ENCODE measurements at places on chromosomes 13 and 19.

GRCh38 chr19:5303208-5303607, 37.4 kb downstream of the PTPRS start:
- no peak for DNase-seq

DNA sequence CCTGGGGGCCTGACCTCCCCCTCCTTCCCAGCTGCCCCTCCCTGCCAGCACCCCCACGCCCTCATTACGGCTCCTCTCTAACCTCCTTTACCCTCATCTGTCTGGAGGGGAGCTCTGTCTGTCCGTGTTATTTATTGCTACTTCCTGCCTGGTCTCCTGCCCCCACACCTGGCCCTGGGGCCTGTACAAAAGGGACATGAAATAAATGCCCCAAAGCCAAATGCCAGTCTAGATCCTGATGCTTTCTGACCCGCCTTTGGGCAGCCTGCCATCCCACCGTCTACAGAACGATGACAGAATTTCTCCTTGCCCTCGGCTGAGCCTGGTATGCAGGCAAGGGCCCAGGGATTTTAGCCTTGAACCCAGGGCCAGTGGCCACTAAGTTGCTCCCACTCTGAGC, 15.4 kb upstream of the CD22 start:
- DNase-seq = no peak

- no peak for DNase-seq
Observed at GRCh38 chr13:113219256-113219940, 10.0 kb downstream of the CUL4A start.

DNA sequence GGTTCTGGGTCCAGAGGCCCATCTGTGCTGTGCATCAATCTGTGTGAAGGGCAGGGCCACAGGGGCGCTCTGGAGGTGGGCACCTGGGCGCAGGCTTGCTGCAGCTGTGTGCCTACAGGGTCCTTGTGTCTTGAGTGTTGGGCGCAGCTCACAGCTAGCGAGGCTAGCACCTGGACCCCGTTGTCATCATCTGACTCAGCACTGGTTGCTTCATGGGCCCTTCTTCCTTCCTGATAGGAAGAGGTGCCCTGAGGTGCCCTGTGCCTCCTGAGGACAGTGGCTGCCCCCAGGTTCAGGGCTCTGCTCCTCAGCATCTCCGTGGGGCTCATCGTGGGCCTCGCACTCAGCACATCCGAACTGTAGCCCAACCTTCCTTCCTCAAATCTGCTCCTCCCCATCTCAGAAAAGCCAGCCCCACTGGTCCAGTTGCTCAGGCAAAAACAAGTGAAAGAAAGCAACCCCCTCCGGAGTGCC, 54.8 kb downstream of the GATAD2A start:
- DNase-seq = no peak

GRCh38 chr13:83881917-83882605, at the start of gene SLITRK1:
Gene SLITRK1, minus strand, starts transcription at chr13:83882474. Its CDS starts 967 bp downstream, at chr13:83881507.
- no peak for DNase-seq

DNA sequence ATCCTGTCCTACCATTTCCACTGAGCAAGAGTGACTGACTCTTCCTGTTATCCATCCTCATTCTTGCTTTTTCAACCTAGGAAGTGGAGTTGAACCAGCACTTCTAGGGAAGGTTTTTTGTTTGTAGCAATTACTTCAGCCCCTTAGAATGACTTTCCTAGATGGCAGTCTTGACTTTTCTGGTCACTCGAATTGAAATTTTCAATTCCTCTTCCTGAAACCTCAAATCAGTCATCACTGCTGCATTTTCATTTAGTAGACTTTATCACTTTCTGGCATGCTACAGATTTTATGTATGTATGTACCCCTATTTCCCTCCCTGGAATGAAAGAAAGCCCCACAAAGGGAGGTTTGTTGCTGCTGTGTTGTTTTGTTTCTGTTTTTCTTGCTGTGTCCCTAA, 915.9 kb downstream of the PCDH17 start:
- no peak for DNase-seq

DNA sequence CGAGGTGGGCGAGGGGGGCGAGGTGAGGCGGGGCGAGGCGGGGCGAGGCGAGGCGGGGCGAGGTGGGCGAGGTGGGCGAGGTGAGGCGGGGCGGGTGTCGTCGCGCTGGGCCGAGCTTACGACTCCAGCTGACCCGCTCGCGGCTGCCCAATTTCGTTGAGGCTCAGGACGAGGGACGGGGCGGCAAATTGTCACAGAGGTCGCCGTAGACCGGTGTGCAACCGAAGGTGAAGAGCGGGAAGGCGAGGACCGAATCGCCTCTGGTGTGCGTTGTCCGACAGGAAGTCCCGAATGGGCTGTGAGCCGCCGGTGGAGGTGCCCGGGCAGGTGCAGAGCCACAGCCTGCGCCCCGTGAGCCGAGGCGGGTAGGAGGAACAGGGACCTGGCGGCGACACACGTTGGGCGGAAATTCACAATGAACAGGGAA, at the start of gene LACC1:
TSS of gene LACC1 (plus strand) at position 150 of the 427 bp plus-strand sequence. CDS start 1,082 bp downstream, outside the sequence.
- DNase-seq = peak; percentile 31

DNA sequence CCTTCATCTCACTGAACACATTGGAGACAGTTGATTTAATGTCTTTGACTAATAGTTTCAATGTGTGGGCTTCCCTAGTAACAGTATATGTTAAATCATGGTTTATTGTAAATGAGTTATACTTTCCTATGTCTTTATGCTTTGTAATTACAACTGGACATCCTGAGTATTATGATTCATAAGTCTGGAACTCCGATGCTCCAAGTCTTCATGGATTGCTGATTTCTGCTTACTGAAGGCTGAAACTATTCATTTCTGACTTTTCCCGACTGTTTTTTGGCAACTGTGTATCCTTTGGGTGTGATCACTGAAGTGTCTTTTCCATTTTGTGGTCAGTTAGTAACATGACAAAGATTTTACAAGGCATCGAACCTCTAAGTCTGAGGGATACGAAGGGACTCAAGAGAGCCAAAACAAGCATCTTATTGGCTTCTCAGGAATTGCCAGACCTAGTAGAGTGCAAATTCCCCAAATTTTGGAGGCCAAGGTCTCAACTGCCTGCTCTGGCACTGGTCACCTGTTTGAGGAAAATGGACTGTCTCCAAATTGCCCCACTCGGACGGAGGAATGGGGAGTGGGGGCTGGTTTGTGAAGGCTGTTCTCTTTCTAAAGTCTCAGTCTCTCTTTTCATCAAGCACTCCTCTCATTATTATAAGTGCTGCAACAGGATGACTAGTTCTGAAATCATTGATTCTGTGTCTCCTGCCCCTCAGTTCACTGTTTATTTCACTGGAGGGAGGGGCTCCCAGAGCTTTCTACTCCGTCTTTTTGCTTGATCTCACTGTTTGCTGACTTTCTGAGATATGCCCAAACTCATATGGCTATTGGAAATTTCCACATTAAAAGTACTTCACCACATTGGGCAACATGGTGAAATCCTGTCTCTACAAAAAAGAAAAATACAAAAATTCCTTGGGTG, 20.2 kb upstream of the CD70 start:
- no peak for DNase-seq

DNA sequence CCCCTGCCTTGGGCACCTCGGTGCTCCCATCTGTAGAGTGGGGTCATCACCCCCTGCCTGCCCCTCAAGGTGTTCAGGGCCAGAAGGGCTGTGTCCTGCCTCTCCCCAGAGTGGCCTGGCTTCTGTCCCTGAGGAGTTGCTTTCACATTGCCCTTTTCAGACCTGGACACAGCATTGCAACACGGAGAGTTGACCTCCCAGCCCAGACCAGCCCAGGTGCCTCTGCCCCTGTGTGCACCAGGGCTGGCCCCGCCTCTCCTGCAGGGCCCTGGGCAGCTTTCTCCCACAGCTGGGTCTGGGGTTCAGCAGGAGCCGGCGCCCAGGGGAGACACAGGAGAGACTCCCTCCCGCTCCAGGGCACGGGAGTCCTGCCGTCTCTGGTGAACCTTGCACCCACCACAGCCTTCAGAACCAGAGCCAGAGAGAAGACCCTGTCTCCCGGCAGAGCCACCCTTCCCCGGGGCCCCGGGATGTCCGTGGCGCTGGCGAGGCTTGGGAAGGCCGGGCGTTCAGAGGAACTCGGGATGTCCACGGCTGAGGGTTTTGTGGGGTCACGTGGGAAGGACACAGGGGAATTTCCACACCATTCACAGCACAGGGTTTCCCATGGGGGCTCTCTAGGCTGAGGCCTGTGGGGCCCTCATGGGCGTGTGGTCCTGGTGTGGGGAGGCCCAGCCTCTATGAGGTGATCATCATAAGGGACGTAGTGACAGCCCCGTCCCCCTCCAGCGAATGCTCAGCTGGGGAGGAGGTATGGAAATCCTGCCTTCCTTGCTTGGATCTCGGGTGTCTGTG, 23.2 kb downstream of the C13orf46 start:
- DNase-seq = no peak

DNA sequence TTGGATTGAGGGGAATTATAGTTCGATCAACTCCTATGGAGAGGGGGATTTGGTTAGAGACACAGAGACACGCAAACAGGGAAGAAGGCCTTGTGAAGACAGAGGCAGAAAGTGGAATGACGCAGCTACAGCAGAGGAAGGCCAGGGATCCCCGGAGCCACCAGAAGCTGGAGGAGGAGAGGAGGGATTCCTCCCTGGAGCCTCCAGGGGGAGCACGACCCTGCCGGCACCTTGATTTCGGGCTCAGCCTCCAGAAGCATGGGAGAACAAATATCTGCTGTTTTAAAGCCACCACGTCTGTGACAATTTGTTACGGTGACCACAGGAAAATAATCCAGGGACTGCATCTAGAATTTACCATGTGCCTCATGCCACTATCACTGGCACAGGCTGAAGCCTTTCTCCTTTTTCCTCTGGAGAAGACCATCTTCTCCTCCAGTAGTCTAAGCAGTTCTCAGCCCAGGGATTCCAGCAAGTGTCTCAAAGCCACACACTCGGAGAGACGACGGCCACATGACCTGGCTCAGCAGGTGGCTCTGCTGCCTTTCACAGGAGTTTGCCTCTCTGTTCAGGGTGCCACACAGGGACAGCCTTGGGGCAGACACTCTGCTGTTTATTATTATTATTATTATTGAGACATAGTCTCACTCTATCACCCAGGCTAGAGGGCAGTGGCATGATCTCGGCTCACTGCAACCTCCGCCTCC, 39.9 kb upstream of the CCNE1 start:
- no peak for DNase-seq

GRCh38 chr19:40251991-40252390, 25.5 kb upstream of the CCNP start:
- DNase-seq = no peak

GRCh38 chr13:48656608-48657007, 2.9 kb downstream of the CYSLTR2 start:
- DNase-seq = no peak

DNA sequence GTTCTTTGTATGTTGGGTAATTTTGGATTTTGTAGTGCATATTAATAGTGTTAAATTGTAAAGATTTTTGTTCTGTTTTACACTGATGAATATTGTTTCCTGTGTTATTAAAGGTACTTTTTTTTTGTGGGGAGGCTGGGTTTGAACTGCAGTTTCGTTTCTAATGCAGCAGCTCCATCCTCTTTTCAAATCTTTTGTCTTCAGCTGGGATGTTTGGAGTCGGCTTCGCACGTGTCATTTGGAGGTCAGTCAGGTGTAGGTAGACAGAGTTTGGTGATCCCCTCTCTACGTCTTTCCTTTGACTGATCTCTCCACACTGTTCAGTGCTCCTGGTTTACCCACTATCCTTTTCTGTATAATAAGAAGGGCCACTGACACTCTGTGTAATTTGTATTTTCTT, 30.3 kb downstream of the TDRD3 start:
- DNase-seq = no peak

Measured in stimulated activated CD8-positive, alpha-beta memory T cell treated with anti-CD3 and anti-CD28 coated beads, Interleukin-7, amount 100 ng/mL, for 1 hour (primary cell).